ENCODE measurements at places on chromosomes 2 and 18.

- DNase-seq, result no peak
Observed at GRCh38 chr2:33298233-33298632, 178.2 kb upstream of the RASGRP3 start.

- DNase-seq, result no peak
Observed at GRCh38 chr2:179963626-179964025, 43.5 kb downstream of the CWC22 start.

- DNase-seq, result no peak
Observed at GRCh38 chr2:170077830-170078569, 99.9 kb upstream of the MYO3B start.

- no peak for DNase-seq
Observed at GRCh38 chr2:200203381-200203827, 103.1 kb upstream of the SPATS2L start.

DNA sequence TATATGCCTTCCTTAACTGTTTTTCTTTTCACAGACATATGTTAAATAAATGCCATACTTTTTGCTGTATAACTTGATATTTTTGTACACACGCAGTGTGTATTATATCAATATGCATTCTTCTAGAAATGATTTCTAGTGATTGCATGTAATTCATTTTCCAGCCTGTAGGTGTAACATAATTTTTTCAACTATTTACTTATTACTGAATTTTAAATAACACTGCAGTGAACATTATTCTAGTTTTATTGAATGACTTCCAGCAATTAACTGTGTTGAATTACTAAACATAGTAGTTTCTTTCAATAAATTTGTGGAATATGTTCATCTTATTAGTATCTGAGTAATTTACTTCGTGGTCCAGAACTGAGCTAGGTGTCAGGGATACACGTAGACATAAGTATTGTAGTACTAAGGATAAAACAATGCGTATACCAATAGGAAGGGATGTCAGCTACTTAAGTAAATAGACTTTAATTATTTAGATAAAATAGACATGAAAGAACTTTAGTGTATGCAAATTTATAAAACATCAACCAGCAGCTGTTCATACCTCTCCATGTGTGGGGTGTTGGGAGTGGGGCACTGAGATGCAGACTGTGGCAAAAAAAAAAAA, 28.0 kb downstream of the TANC1 start:
- no peak for DNase-seq

DNA sequence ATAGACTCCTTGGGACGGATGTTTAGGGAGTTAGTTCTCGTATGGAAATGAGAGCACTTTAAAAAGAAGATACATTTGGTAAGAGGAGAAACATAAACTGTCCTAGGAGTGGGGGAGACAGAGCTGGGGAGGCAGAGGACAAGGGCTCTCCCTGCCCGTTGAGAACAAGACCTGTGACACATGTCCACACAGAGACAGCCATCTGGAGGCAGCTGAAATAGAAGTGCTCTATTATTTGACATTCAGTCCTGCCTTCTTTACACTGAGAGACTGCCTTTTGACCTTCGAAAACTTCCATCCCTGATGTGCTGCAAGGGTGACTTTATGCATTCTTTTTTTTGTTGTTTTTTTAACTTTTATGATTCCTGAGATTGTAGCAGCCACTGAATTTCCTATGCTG, 150.1 kb downstream of the UXS1 start:
- no peak for DNase-seq

DNA sequence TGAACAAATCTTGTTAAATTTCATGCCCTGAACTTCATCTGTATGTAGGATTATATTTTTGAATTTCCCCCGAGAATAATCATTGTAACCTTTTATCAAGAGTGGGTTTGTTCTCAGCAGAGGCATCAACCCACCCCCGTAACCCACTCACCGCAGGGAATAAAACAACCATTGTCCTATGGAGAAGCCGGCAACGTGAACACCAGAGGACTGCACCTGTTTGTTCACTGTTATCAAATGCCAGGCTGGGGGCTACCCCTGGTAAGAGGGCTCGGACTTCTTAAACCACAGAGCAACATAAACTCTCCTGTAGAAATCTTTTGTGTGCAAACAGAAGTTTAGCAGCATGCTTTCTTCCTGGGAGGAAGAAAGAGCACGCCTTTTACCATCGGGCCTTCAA, 610.4 kb downstream of the ERBB4 start:
- DNase-seq, result no peak

GRCh38 chr2:179332903-179333302, 68.3 kb upstream of the SESTD1 start:
- no peak for DNase-seq

GRCh38 chr2:137172162-137172561, 406.8 kb downstream of the THSD7B start:
- no peak for DNase-seq

DNA sequence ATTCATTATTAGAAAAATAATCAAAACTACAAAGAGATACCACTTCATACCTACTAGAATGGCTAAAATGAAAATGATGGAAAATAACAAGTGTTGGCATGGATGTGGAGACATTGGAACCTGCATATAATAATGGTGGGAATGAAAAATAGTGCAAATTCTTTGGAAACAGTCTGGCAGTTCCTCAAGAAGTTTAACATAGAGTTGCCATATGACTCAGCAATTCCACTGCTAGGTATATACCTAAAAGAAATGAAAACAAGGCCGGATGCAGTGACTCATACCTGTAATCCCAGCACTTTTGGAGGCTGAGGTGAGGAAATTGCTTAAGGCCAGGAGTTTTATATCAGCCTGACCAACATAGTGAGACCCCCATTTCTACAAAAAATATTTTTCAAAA, 41.6 kb upstream of the ACYP2 start:
- no peak for DNase-seq

DNA sequence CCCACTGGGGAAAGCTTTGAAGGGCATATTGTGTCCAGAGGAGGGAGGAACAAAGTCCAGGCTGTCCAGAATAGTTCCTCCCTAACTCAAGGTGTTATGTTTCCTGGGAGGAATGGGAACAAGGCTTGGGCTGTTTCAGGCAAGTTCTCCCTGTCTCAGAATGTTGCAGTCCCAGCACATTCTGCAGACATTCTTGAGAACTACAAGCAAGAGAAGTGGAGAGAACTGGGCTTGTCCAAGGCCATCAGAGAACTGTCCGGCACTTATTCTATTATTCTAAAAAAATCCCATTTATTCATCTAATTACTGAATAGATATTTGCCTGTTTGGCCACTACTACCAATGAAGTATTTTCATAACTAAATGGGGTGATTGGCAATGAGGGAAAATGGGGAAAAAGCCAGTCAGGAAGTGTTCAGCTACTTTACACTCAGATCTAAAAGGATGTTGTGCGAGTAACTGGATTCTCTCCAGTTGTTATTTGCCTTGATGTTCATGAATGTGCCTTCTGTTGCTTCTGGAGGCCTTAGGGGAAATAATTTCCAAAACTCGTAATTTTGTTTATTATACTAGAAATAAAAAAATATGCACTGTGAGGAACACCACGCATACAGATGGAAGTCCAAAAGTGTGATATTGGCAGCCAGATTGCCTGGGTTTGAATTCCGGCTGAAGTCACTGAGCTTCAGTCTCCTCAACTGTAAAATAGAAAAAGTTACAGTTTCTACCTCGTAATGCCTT, 300.1 kb upstream of the RND3 start:
- no peak for DNase-seq

- DNase-seq, result no peak
Observed at GRCh38 chr2:152386266-152386665, 51.3 kb downstream of the FMNL2 start.

- DNase-seq, result no peak
Observed at GRCh38 chr2:176268976-176269318, 295 bp upstream of the MTX2 start.

GRCh38 chr2:76050196-76050595, 339.5 kb upstream of the GCFC2 start:
- no peak for DNase-seq

- peak; percentile 72 for DNase-seq
Observed at GRCh38 chr2:158745067-158745865, 49.9 kb upstream of the DAPL1 start.

- DNase-seq, result no peak
Observed at GRCh38 chr2:117523267-117523666, 291.2 kb upstream of the DDX18 start.

DNA sequence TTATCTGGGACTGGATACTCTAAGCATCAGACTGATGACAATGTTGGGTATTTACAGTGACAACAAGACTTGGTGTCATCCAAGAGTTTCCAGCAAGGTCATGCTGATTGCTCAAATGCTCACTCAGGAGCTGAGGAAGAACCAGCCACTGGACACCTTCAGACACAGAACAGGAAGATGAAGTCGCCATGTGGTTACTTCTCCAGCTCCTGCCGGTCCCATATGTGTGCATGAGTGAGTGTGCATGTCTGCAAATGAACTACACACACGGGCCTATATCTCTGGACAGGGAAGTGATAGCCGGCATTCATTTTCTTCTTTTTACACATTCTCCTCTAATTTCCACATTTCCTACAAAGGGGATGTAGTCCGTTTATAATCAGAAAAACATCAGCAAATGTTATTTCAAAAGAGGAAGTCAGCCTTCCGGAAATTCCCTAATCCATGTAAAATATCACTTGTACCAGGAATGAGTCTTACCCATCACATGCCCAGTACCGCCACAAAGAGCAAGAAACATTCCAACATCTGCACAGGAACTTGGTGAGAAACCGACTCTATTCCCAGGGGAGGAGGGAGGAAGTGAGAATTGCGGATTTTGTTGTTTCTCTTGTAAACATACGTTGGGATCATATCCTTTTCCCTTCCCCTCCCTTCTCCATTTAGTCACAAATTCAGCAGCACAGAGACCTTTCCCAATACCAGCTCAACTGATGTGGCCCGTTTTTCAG, 10.8 kb downstream of the RFX8 start:
- no peak for DNase-seq

DNA sequence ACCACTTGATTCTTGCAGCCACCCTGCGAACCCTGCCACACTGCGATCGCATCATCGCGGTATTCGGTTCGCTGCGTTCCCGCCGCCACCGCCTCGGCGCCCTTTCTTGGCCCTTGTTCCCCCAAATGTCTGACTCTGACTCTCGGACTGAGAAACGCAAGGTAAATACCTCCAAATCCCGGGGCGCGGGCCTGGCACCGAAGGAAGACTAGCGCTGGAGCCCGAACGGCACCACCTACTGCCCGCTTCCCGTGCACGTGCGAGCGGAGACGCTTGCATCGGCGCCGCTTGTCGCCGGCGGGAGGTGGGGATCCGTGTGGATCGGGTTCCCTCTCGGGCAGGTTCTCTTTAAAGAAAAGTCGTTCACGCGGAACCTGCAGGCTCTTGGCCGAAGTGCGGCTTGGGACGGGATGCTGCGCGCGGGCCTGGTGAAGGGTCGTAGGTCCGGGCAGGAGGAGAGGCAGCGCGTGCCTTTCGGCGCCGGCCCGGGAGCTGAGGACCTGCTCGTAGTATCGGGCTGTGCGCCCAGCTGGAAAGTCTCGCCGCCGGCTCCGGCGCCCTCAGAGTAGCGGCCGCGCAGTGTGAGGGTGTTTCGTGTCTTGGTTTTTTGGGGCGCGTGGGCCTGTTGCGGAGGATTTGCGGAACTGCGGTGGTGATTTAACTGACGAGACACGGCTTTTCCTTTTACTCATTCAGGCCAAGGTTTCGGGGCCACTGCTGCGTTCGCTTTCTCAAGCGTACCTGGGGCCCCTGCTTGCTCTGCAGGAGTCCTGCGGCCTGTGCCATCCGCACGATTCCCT, 514 bp downstream of the BCL2L11 start:
- DNase-seq, result peak; percentile 78

DNA sequence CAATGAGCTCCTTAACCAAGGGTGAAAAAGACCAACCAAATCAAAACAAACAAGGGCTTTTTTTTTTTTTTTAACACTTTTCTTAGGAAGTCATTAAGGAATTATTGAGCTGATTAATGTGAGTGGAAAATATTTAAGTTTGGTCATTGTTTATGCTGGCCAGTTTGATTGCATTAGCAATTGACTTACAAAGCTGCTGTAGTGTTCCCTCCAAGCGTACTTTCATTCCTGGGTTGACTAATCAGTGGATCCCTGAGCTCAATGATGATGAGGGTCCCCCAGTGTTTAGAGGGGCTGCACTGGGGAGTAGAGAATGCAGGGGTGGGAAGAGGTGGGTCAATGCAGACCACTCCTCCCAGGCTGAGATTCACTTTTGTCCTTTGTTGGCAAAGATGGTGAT, 119.3 kb downstream of the PRKCE start:
- DNase-seq, result no peak

DNA sequence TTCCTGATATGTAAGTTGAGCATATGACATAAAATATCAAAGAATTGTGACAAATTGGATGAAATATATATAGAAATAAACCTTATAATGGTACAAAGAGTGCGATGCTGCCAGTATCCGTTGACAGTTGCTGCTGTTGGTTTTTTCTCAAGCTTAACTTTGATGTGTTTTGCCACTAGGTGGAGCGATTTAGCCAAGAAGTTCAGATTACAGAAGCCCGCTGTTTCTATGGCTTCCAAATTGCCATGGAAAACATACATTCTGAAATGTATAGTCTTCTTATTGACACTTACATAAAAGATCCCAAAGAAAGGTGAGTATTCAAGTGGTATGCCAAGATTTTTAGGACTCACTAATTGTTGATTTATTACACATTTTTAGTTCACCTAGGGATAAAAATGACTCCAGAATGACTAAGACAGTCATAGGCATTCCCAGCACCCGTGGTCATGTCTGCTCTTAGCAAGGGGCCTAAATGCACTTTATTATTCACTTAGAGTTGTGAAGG, 2.1 kb downstream of the RRM2 start:
- no peak for DNase-seq

DNA sequence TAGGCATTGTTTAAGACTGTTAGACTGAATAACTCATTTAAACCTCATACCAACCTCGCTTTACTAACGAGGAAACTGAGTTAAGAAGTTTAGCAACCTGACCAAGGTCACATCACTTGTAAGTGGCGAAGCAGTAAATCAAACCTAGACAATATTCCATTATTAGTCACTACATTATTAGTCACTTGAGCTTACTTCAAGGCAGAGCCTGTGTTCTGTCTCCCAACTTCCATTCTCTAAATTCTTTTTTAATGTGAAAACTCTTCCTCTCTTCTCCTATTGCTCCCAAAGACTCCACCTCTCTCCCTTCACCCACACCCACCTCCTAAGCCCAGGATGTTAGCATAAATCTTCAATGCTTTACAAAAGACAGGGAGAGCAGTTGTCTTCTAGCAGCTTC, 156.5 kb downstream of the ARL6IP6 start:
- no peak for DNase-seq

DNA sequence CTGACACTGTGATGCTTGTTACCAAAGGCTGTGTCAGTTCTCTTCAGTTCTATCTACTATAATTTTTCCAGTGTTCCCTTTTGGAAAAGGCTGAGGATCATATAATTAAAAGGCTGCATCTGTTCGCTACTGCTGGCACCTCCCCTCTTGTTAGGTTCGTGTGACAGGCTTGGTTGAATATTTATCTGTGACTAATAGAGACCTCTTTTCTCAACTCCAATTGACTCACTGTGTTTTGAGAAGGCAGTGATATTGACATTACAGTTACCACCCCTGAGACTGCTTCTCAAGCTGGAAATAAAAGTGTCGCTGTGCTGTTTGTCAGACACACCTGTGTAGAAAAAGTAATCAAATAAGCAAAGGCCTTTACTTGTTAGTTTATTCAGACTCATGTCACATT, 205.5 kb upstream of the KCNH7 start:
- no peak for DNase-seq

All from ecto neural progenitor cell (in vitro differentiated cells).